ENCODE measurements at places on chromosomes 11 and 22.

- no peak for DNase-seq
These were observed 54.0 kb downstream of the ZNRF3 start for GRCh38 chr22:28937206-28938025.

- DNase-seq, result no peak
These were observed 20.4 kb upstream of the EMSY start for GRCh38 chr11:76424379-76424778.

- no peak for DNase-seq
These were observed 61.8 kb downstream of the CYTH4 start for GRCh38 chr22:37343863-37344734.

GRCh38 chr22:20486229-20486628 is 9.4 kb downstream of the KLHL22 start:
- no peak for DNase-seq

DNA sequence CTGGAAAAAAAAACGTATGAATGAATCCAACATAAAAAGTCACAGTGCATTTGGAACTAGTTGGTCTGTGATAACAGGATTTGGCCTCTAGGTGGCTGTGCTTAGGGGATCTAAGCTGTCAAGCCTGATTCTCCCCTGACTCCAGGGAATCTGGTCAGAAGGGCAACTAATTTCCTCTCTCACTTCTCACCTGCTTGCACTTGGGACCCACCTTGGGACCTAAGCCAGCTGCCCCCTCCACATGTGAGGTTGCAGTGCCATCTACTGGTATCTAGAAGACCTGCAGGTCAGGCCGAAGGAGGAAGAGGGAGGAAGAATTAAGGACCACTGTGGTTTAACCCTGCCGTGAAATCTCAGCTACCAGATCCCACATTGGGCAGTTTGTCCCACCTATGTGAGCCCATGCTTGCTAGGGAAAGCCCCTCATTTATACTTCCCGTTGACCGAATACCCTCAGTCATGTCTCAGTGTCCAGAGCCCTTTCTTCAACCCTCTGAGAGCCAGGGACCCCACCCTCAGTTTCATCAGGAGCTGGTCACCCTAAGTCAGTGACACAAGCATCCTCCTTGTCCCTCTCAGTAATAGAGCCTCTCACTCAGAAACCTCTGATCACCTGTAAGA is 33.2 kb upstream of the CAVIN3 start:
- DNase-seq, result peak; percentile 36

- no peak for DNase-seq
These were observed 39.7 kb upstream of the SLC6A5 start for GRCh38 chr11:20559523-20560300.

GRCh38 chr22:49664891-49665290 is 162.8 kb downstream of the BRD1 start:
- no peak for DNase-seq

DNA sequence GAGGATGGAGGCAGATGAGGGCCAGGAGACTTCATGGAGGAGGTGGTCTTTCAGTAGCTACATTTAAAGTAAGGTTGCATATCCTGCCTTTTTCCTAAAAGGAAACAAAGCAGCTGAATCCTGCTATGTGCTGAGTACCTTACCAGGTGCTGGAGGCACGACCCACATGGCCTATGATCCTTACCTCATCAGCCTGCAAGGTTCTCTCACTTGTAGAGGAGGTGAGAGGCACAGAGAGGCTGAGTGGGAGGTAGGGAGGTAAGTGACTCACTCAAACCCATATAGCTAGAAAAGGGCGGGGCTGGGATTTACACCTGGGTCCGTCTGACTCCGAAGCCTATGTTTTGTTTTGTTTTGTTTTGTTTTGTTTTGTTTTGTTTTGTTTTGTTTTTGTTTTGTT is 75.8 kb downstream of the BUD13 start:
- DNase-seq, result no peak

- no peak for DNase-seq
These were observed 225.5 kb upstream of the BLID start for GRCh38 chr11:122341477-122341876.

Measured in activated CD4-positive, alpha-beta T cell treated with anti-CD3 and anti-CD28 coated beads for 24 hours (primary cell).